ENCODE measurements at places on chromosomes 11 and 22.

- DNase-seq, result peak; percentile 23
Measured at GRCh38 chr11:46537537-46538295, 56.1 kb downstream of the AMBRA1 start.

GRCh38 chr11:27361649-27362431 lies 1.2 kb downstream of the CCDC34 start:
- DNase-seq, result no peak

- DNase-seq, result no peak
Measured at GRCh38 chr11:5234381-5234834, at the start of gene HBD. Gene HBD, minus strand, starts transcription at chr11:5234483. Its CDS starts 50 bp downstream, at chr11:5234433.

DNA sequence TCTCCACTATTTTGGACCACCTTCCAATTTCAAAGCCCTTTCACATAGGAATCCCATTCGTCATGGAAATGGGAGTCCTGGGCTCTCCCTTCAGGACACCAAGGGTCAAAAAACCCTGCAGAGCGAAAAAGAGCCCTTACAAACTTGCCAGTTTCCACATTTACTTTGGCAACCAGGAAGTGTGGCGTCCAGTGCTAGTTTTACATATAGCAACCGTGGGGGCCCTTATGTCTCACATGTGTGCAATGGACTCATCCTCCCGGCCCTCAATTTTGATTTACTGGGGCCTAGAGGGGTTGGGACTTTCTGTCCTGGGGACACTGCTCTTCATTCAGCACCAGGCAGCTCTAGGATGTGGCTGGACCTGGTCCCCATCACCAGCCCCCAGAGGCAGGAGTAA lies 33.7 kb downstream of the DAGLA start:
- no peak for DNase-seq

DNA sequence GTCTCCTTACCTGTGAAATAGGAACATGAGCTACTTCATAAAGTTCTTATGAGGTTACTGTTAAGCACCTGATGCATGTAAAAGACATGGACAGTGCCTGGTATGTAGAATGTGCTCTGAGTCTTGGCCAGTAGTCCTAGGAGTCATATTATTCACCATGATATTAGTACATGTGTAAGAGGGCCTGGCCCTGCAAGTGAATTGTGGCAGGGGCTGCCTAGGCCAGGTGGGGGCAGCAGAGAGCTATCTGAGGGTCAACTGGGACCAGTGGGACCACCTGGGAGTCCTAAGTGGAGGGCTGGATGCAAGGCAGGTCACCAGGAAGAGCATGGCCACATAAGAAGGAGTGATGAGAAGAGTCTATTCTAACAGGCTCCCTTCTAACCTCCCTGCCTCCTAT lies 529.5 kb downstream of the SOX6 start:
- no peak for DNase-seq

DNA sequence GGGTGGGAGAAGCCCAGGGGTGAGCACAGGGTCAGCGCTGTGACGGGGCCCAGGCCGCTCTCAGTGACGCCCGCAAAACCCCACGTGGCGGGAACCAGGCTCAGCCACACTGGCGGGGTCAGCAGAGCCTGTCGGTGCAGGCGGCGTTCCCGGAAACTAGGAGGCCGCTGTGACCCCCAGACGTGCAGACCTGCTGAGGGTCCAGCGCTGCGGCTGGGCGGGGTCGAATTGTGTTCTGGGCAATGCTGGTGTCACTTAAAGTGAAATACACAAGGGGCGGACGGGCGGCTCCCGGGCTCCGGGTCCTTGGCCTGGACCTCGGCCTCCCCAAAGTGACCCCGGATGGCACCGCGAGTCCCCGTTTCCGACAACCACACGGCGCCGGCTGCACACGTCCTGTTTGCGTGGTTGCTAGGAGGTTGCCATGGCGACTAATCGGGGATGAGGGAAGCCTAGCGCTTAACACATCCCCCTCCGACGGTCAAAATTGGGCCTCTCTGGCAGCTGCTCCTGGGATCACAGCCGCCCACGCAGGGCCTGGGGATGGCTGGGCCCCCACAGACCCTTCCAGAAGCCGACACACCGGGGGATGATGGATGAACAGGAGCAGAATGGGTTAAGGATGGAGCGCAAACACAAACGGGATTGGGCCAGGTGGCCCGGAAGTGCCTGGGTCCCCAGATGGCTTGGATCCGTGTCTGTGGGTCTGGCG lies 81.7 kb upstream of the PRR5 start:
- DNase-seq, result peak; percentile 21

GRCh38 chr22:25030636-25031035 lies 78.1 kb downstream of the KIAA1671 start:
- DNase-seq, result no peak

- no peak for DNase-seq
Measured at GRCh38 chr11:72624496-72625201, 49.6 kb downstream of the PDE2A start.

DNA sequence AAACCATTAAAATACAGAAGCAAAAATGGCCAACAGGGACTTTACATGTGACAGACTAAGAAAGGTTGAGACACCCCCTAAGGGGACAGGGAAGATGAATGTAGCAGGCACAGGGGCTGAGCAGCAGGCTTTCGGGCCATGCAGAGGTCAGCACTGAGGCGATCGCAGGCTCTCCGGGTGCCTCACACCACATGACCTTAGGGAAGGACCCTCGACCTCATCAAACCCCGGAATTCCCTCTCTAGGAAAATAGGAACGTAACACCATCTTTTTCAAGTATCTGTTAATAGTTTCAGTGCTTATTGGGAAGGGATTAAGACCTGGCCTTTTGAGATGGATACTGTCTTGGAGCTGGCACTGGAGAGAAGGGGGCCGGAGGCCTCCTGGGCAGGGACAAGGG lies 27.4 kb downstream of the OPCML start:
- no peak for DNase-seq

DNA sequence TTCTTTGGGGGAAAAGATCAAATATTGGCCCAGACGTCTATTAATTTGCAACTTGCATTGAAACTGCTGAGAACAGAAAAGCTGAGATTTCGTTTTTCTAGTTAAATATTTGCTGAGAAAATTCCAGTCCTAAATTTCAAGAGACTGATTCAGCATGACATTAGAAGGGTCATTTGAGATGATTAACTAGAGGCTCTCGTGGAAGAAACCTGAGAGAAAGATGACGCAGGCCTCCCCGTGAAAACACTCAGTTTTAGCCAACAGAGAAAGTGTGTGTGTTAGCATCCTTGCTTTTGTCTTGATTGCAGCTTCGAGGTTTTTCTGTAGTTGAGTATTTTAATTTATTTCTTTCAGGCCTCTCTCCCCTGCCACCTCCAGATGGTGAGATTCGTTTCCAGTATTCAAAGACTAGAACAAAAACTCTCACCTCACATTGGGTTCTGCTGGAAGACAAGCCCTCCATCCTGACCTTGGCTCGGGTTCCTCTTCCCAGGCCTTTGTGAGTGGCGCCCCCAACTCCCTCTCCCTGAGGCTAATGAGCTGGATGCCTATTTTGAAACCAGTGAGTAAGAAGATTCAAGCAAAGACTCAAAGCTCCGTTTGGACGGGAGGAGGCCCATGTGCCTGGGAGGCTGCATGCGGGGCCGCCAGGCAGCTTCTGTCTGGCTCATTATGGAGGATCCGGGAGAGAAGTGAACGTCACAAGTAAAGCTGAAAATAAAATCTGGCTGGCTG lies 52.4 kb downstream of the CELSR1 start:
- no peak for DNase-seq

- DNase-seq, result no peak
Measured at GRCh38 chr22:41320416-41321240, 19.3 kb downstream of the ZC3H7B start.

GRCh38 chr11:10453261-10453660 lies 1.8 kb upstream of the AMPD3 start:
- DNase-seq, result no peak

GRCh38 chr11:102422817-102423712 lies 29.5 kb downstream of the TMEM123 start:
- DNase-seq, result no peak

- DNase-seq, result no peak
Measured at GRCh38 chr11:113952070-113952469, 22.8 kb upstream of the HTR3A start.

- no peak for DNase-seq
Measured at GRCh38 chr11:106621484-106621883, 396.8 kb downstream of the GUCY1A2 start.

GRCh38 chr11:131178020-131178419 lies 192.4 kb upstream of the NTM start:
- no peak for DNase-seq

GRCh38 chr11:8261921-8262551 lies 1.6 kb downstream of the LMO1 start:
- no peak for DNase-seq

- no peak for DNase-seq
Measured at GRCh38 chr11:36053281-36053680, 109.4 kb downstream of the LDLRAD3 start.

- DNase-seq, result no peak
Measured at GRCh38 chr11:100687630-100688395, 725 bp downstream of the ARHGAP42 start.

DNA sequence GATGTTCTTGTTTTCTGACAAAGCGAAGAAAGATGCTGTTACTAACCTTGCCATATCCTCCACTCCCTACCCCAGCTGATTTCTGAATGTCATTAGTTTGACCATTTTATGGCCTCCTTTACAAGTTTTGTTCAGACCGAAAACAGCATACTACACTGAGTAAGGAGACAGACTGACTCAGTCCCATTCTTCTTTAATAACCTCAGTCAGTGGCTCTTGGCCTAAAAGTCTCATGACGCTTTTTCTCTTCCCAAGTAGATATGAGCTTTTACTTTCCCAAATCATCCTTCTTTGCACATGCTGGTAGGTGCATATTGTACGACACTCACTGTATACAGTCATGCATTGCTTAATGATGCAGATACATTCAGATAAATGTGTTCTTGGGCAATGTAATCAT lies 8.0 kb upstream of the FIBIN start:
- no peak for DNase-seq

- DNase-seq, result no peak
Measured at GRCh38 chr11:94806014-94806413, 37.9 kb downstream of the AMOTL1 start.

DNA sequence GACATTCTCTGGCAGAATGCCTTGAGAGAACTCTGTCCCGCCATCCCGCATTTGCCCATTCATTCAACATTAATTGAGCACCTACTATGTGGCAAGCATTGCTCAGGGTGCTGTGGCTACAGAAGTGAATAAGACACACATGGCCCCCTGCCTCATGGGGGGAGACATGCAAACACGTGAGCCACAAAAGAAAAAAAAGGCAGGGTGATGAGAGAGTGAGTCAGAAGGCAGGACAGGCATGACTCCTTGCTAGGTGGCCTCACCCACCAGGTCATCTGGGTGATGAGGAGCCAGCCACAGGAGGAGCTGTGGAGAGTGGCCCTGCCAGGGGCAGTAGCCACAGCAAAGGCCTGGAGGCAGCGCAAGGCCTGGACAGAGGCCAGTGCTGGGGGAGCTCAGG lies 4.9 kb downstream of the CHRM4 start:
- no peak for DNase-seq

DNA sequence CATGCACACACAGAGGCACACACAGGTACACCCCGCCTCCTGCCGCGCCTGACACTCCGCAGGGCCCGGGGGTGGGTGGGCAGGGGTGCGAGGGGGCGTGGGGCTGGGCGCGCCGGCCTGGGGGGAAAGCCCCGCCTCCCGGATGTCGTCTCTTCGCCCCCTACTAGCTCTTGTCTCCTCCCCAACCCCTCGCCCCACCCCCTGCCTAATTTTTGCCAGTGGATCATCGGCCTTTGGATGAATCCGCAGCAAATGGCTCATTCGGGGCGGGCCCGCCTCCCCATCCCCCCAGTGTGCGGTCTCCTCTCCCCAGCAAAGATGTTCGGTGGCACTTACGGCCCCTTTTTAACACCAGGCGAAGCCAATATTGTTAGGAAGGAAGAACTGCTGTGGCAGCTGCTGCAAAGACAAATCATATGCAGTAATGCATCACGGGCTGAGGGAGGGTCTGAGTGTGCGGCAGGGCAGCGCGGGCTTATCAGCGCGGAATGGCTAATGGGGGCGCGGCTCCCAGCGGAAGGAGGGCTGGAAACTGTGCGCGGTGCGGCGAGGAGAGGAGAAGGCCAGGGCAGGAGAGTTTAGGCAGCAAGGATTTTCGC lies 13.4 kb upstream of the NECTIN1 start:
- DNase-seq, result no peak

DNA sequence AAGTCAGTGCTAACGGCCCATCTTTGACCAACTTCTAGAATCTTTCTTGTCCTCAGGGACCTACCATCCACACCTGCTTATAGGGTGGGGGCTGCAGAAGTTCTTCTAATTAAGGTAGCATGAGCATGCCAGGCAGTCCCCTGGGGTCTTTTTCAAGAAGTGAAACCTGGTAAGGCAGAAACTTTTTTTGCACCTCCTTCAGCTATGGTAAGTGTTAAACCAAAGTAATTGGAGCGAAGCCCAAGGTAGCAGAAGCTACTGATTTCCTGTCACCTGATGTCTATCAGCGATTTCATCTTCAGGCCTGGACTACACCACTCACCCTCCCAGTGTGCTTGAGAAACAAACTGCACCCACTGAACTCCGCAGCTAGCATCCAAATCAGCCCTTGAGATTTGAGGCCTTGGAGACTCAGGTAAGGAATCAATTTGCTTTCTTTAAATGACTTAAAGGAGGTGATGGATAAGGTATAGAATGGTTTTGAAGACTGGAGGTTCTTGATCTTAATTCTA lies at the start of gene MS4A1:
MS4A1 (plus strand) TSS at position 317 of the 512 bp plus-strand sequence. CDS start 6,528 bp downstream, outside the sequence.
- DNase-seq, result no peak

- peak; percentile 83 for DNase-seq
Measured at GRCh38 chr11:118338637-118339061, 3.9 kb downstream of the CD3D start.

- DNase-seq, result no peak
Measured at GRCh38 chr11:114060392-114061047, 1.0 kb downstream of the ZBTB16 start.

Measured in stimulated activated CD4-positive, alpha-beta T cell treated with anti-CD3 and anti-CD28 coated beads, TNF-alpha, amount 100 ng/mL, for 4 hours (primary cell).